Frontal cortex (tissue), 4 donors: ENCODE measurements at places on chromosomes 2 and 18. TPM values are rescaled to one million over a fixed set of nuclear protein-coding genes. Genes with fewer than 3 reads are reported as not detected.

DNA sequence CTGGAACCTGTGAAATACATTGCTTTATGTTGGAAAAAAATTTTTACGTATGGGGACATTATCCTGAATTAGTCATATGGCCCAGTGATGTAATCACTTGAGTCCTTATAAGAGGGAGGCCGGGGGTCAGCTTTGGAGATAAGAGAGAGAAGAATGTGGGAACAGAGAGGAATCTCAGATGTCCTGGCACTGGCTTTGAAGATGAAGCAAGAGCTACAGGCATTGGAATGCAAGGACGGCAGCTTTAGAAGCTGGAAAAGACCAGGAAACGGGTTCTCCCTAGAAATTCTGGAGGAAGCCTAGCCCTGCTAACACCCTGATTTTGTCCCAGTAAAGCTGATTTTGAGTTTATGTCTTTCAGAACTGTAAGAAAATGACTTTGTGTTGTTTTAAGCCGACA, 1129.9 kb upstream of the GYPC start:
- DNase-seq: no peak

The OTOS gene
- total RNA-seq: 0.41 TPM

DNA sequence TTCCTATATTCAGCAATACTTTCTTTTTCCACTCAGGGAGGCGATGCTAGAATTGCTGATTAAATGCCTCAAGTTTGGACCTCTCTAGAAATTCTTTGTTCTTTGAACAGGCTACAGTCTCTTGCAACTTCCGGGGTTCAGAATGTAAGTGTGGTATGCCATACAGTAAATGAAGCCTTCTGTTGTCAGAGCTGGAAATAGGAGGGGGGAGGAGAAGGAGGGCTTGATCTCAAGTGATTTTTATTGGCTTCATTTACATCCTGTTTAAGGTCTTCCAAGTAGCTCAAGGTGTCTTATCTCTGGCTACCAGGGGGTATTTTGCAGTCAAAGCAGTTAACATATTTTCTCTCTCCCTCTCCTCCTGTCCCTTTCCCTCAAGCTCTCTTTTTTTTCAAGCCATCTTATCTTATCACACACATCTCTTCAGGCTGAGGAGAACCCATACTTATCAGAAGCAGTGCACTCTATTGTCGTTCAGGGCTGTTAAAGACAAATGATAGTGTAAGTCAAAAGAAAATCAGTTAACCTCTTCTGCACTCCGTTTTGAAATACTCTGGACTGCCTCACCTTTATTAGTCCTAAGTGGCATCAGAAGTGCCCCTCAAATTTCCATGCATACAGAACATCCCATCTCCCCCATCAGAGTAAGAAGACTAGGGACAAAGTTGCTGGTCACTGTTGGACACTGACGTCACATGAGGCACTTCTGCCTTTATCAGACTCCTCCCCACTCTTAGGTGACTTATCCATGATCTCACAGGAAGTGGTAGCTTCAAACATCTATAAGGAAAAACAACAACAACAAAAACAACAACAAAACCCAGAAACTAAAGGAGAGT, 112.2 kb downstream of the ZNF521 start:
- no peak for DNase-seq

DNA sequence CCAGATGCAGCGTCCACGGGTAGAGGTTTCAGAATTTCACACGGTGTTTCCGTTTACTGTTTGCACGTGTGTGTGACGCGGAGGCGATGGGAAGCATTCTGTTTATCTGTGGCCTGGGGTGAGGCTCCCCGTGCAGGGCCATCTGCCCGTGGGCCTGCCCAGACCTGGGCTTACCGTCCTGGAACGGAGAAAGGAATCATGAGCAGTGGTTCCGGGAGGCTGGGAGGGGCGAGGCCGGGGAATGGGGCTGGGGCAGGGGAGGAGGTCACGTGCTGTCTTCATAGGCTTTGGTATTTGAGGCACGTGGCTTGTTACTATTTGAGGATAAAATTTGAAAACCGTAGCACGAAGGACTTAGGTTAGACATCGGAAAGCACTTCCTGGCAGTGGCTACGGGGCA, 77.9 kb downstream of the RTP5 start:
- no peak for DNase-seq

DNA sequence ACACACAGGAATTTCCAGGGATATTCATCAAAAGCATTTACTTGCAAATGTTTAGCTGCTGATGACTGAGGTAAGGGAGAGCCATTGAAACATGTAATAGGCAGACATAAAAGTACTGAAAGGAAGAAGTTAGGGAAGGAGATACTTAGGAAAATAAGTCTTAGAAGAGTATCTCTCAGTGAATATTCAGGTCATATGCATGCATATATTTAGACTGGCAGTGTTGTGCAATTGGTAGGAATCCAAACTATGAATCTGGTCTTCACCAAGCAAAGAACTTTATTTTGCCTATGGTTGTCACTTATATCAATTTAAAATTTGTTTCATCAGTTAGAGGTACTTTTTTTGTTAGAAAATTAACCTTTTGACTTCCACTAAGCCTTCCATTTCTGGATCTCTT, 1490.7 kb downstream of the SUCLG1 start:
- DNase-seq: no peak

GRCh38 chr2:178928077-178928476, 120.9 kb upstream of the TTN start:
- no peak for DNase-seq

The ERICH2 gene
- total RNA-seq: not detected
